ENCODE measurements at places on chromosomes 2 and 18.

DNA sequence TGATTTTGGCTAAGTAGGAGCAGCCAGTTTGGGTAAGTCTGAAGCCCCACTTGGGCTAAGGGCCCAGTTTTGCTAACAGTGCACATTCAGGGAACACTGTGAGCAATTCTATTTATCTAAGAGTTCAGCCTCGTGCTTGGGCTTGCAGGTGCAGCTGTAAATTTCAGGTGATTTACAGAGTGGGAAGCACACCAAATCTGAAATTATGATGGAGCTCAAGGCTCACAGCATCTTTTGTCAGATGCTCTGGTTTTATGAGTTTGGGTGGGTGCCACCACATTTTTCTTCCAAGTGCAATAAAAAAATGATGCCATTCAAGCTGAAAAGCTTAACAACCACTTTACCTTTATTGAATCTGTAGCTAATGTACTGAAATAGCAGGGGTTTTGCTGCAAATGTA lies 671.2 kb downstream of the LRRTM4 start:
- DNase-seq = no peak

DNA sequence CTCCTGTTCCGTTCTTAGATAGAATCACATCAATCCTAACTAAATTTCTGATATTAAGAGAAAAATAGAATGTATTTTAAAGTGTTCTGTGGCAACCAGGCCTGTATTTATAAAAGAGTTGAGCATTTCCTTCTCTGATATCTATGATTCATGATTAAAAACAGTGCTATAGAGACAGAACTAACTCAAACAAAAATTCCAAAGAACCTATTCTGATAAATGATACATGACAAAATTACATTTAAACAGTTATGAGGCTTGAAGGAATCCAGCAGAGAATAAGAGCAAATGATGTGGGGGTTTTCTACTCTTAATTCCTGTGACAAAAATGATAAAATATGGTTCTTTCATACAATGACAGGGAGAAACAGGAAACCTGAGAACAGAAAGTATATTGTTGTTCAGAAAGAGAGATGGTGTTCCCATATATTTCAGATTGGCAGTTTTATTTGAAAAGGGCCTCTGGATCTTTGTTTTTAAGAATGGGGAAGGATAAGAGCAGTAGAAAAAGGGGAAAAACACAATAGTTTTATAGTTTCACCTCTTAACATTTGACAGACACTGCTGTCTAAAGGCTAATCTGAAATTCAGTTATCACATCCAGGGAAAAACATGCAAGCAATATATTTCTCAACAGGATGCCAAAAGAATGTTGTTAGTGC lies 944.3 kb downstream of the LRP1B start:
- no peak for DNase-seq

GRCh38 chr2:150426724-150427123 lies 60.7 kb downstream of the RND3 start:
- DNase-seq = no peak

DNA sequence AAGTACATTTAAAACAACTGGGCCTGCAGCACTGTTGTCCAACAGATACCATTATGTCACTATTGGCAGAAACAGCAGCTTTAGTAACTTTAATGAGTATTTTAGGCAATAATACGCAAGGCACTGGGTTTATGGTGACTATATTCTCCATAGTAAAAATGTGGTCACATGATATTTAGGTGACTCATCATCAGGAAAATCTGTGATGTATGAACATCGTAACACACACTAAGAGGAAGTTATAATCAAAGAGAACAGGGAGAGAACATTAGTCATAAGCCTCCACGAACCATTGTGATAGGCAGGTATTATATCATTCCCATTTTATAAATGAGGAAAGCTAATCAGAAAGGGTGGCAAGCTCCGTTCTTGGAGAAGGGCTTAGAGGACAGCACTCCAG lies 36.9 kb downstream of the RAPH1 start:
- DNase-seq = no peak

GRCh38 chr2:45024600-45025291 lies 15.5 kb upstream of the SIX2 start:
- no peak for DNase-seq

DNA sequence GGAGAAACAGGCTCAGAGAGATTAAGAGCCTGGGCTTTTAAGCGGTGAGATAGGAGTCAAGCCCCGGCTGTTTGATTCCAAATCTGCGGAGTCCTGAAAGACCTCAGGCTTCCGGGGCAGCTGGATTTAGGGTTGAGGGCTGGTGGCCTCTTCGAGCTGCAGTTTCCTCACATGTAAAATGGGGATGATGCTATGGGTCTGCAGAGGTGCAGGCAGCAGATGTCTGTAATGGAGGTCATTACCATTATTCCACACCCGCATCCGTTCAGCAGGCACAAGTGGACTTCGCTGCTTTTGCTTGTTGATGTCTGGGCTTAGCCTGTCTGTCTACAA lies 175.6 kb upstream of the HS6ST1 start:
- no peak for DNase-seq

DNA sequence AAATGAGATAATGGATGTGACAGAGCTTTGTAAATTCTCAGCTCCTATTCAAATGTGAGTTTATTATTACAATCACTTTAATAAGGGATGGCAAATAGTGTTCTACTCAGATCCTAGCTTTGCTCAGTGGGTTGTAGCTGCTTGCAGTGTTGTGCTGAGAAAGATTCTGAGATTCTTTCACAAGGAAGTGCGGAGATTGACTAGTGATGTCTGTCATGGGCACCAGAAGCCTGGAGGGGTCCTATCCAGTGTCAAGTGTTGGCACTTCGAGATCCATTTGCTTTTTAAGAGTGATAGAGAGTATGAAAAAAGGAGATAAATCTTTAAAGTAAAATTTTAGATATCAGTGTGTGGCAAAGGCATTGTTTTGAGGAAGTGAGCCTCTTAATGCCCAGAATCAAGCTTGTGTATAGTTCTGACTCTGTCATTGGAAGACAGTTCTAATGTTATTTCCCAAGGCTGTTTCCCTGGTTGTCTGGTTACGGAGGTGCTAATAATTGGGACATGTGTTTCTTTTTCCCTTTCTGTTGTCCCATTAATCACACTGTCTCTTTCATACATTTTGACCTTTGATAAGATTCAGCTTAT lies 181.7 kb upstream of the SPRED2 start:
- DNase-seq = no peak

All from activated CD8-positive, alpha-beta memory T cell treated with anti-CD3 and anti-CD28 coated beads for 48 hours (primary cell).